ENCODE measurements at places on chromosomes 2 and 18.

- DNase-seq: no peak
Observed at GRCh38 chr18:67408240-67408639, 108.3 kb downstream of the DSEL start.

GRCh38 chr18:49849331-49850217 is 36.2 kb upstream of the ACAA2 start:
- no peak for DNase-seq

DNA sequence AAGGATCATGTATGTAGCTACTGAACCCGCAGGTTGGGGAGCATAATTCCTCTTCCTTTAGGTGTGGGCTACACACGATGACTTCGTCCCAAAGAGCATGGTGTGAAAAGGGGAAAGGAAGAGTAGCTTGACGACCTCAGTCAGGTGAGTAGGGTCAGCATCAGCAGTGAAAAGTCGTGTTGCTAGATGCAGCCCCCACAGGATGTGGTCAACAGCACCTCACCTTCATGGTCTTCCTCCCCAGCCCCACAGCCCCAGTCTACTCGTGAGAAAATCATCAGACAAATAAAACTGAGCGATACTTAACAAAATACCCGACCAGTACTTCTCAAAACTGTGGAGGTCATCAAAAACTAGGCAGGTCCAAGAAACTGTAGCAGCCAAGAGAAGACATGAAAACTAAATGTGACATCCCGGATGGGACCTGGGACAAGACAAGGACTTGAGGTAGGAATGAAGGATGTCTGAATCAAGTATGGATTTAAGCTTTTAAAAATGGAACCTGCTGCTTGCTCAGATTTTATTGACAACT is 77.5 kb upstream of the NFATC1 start:
- DNase-seq: no peak

DNA sequence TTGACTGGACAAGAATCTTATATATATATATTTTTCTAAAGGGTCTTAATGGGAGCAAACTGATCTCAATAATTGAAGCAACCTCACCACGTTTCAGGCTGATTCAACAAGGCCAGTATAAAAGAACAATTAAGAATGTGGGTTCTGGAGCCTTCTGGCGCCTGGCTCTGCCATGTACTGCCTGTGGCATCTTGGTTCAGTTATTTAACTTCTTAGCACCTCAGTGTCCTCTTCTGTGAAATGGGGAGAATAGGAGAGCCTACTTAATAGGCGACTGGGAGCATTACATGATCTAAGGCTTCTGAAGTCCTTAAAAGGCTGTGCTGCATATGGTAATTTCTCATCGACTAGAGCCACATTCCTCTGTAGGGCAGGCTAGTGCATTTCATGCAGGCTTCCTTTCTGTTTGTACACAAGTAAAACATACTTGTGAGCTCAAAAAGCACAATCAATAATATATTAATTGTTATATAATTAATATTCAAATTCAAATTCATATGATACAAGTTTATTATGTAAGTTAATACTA is 118.4 kb upstream of the LYPD1 start:
- DNase-seq: no peak

DNA sequence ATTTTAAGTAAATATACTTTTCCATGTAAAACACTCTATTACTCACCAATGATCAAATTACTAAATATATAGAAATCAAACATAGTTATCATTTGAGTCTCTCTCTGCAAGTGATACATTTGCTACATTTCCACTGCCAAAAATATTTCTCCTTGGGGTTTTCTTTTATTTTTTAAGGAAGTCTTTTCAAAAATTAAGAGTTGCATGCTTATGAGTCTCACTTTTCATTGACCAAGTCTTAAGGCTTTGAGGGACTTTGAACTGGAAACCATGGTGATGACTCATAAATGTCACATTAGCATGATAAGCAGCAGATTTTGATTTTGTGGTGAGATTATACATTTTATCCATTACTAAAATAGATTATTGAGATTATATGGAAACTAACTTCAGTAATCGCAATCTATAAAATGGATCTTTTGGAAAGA is 152.9 kb downstream of the FAM124B start:
- no peak for DNase-seq

GRCh38 chr2:240404174-240404852 is 31.1 kb upstream of the GPC1 start:
- no peak for DNase-seq

GRCh38 chr2:210997373-210997772 is 441.0 kb downstream of the CPS1 start:
- DNase-seq: no peak

GRCh38 chr18:71324356-71324755 is 1035.5 kb downstream of the SOCS6 start:
- no peak for DNase-seq

- DNase-seq: no peak
Observed at GRCh38 chr2:232447638-232448303, 8.2 kb upstream of the ALPI start.

- no peak for DNase-seq
Observed at GRCh38 chr18:12281861-12282260, 26.2 kb upstream of the TUBB6 start.

GRCh38 chr2:99559075-99559662 is 69.4 kb upstream of the REV1 start:
- peak; percentile 74 for DNase-seq

DNA sequence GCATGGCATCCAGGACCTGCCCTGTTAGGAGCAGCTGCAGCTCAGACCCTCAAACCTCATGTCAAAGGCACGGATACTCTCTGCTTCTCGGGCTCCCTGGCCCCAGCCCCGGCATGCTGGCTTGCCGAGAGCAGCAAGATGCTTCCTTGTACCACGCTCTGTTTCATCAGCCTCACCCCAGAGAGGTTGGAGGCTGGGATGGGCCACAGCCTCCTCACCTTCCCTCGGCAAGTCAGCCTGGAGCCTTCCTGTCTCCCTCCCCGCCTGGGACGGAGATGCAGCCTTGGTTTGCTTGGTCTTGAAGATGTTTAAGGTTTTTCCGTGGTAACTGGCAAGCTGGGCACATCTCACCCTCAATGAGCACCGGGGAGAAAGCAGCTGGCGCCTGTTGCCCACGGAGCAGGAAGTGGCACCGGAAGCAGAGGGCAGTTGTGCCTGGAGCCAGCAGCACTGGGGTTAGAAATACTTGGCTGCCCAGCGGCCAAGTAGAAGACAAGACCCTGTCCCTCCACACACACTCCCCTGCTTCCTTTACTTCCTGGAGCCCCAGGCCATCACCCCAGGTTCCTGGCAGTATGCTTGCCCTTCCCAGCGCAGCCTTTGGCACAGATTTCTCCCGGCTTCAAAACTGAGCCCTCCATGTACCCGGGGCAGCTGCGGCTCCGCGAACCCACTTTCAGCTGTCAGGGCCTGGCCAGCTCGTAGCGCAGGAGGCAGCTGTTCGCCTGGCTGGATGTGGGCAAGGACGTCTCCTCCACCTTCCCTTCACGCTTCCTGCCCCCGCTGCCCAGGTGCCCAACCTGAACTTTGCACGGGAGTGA is 17.4 kb downstream of the FBLN7 start:
- peak; percentile 41 for DNase-seq

- DNase-seq: no peak
Observed at GRCh38 chr18:42018831-42019230, 63.8 kb downstream of the PIK3C3 start.

- no peak for DNase-seq
Observed at GRCh38 chr2:71812736-71813135, 334.9 kb downstream of the CYP26B1 start.

DNA sequence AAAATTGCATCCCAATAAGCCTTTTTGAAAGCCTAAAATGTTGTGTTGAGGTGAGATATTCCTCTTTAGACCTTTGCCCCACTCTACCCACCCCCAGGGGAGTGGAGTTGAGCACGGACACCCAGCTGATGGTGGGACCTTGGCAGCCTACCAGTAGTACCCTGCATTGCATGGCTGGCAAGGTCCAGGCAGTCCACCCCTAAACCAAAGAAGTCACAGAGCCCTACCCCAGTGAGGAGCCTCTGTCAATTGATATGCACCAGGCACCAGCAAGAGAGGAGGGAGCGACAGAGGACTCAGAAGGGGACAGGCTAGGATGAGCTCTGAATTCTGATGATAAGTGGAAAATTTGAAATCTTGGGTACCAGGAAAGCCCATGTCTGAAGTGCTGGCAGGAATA is 38.6 kb downstream of the MARCO start:
- no peak for DNase-seq

- peak; percentile 57 for DNase-seq
Observed at GRCh38 chr2:68465081-68465916, 1.8 kb downstream of the FBXO48 start.

DNA sequence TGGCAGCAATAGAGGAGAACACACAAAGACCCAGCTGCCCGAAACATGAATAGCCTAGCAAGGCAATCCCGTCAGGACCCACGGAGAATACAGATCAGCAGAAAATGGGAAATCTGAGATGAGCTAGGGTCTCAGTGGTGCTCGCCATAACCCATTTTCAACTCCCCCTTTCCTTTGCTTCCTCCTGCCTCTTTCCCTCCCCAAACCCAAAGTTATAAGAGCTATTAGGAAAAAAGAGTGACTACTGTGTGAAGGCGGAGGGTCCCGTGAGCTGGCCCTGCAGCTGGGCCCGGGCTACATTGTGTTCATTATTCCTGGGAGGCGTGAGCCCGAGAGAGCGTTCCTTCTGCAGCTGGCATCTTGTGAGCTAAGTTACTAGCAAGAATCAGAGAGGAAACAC is 118.4 kb downstream of the PID1 start:
- no peak for DNase-seq

- no peak for DNase-seq
Observed at GRCh38 chr2:67879586-67880290, 183.1 kb downstream of the C1D start.

- no peak for DNase-seq
Observed at GRCh38 chr2:203675086-203675485, 31.4 kb upstream of the CD28 start.

DNA sequence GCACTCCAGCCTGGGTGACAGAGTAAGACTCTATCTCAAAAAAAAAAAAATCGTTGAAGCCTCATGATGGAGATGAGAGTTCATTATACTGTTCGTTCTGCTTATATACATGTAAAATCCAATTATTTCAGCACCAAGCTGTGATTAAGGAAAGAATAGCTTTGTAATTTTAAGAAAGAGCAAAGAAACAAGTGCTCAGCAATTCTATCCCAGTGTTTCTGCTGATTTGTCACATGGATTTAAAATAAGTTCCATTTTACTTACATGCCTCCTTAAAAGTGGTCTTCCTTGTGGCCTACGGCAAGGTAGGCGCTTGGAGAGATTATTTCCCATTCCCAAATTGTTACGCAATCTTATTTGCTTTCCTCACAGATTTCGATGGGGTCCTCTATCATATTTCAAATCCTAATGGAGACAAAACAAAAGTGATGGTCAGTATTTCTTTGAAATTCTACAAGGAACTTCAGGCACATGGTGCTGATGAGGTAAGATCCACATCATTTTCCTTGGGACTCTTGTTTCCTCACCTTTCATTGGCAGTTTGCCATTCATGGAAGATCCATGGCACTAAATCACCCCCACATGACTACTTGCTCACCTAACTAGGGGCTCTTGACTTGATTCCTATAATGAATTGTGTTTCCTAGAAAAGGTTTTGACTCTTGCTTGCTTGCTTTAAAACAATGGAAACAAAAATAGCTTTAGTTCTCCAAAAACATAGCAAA is 11.5 kb downstream of the ARPC2 start:
- no peak for DNase-seq

DNA sequence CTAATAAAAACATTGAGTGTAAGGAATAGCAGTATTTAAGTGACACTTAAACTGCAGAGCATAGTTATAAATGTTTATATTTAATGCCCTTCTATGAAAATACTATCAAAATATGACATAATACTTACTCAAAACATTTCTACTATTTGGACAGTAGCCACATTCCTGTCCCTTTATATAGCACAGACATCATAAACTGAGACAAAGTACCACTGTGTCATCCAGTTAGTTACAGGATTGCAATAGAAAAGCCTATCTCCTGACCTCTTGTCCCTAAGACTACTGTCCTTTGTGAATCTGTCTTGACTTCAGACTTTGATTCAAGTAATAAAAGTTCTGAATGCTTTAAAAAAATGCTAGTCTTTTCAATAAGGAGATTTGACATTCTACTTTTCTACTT is 1528.5 kb upstream of the NXPH2 start:
- DNase-seq: no peak

DNA sequence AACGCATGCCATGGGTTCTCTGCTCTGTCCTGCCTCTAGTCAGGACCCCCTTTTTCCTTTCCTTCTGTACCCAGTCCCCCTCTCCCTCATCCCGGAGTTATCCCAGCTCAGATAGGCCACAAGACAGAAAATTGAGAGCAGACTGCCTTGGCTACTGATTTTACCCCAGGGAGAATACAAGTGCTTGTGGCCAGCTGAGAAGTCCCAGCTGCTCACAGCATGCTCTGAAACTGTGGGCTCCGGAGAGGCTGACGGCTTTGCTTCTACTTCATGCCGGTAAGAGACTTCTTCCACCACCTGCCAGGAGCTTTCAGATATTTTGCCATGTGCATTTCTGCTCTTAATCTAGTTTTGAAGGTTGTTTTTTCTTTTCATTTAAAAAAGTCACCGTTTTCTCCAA is 20.0 kb upstream of the SIX2 start:
- no peak for DNase-seq

GRCh38 chr2:179691235-179691634 is 170.2 kb downstream of the ZNF385B start:
- no peak for DNase-seq

DNA sequence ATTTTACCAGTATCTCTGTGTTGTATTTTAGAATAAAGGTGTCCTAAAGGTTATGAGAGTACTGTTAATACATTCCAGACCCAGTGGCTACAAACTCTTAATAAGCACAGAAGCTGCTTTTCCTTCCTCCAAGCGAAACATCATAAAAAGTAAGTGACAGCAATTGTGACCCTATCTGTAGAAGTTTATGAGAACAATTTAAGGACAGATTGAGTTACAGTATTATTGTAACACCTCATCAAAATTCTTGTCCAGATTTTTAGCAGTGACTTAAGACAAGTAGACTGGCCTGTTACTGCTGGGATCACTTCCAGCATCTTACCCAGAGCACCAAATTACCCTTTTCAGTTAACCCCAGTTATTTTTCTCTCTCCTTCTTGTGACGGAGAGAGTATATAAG is 154.6 kb downstream of the ERBB4 start:
- no peak for DNase-seq

GRCh38 chr2:241942416-241943208 is 73.1 kb downstream of the RTP5 start:
- DNase-seq: no peak

DNA sequence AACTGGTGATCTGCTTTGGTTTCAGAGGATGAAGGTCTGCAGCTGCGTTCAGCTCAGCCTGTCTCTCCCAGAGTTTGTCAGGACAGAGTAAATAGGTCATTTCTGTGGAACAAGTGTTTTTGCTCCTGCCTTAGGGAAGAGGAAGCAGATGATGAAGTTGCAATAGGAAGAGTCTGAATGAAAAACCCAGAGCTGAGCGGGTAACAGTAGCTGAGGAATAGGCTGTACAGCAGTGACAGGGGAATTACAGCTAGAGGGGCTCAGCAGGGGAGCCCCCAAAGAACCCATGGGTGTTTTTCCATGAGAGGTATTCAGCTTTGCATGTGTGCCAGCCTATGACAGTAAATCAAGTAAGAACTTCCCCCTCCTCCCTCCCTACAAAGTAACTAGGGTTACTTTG is 10.3 kb upstream of the CYBRD1 start:
- no peak for DNase-seq

GRCh38 chr18:72826736-72827135 is 41.1 kb downstream of the NETO1 start:
- no peak for DNase-seq

Measured in CD4-positive, alpha-beta T cell treated with Interleukin-6 at 100 ng/mL for 8 hours (primary cell).